ENCODE measurements at places on chromosomes 16 and 17.

GRCh38 chr16:27462200-27462845, 60.3 kb downstream of the IL21R start:
- DNase-seq, result no peak

DNA sequence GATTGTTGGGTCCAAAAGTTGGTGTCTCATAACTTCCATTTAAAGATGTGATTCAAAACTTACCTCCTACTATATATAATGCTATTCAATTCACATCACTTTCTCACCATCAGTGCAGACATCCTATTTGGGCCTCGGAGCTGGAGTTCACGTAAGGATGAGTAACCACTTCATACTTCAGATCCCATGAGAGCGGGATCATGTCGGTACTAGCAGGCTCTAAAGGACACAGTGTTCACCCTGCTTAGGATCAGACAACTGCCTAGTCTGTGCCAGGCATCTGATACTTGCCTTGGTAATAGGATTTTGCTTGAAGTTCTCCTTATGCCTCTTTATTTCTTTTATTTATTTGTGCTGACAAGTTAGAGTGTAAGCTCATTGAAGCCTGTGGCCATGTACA, 39.5 kb downstream of the RBFOX1 start:
- DNase-seq, result no peak

DNA sequence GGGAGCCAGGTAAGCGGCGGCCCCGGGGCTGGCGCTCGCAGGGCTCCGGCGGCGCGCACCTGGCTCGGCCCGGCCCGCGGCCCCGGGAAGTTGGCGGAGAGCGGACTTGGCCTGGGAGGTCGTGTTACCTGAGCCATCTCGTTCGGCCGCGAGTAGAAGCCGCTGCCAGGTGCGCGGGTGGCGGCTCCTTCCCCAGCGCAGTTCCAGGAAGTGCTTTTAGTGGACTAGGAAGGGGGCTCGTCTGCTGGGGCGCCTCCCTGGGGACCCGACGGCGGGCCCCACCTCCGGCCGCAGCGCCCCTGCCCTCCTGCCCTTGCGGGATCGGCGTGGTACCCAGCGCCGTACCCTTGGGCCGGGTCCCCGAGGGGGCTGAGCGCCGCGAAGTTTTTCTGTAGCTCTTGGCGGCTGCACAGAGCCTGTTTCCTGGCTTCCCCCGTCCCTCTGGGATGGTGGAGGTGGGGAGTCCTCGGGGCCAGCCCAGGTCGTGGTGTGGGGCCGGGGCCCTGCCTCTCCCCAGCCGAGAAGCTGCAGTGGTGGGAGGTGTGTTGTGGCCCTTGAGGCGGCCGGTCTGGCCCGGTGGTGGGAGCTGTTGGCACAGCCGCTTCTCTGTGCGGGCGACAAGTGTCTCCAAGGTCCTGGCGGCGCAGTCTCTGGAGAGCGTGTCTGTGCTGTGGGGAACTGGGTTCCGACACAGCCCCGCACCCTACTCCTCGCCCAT, 96.9 kb downstream of the RAB11FIP4 start:
- peak; percentile 52 for DNase-seq

DNA sequence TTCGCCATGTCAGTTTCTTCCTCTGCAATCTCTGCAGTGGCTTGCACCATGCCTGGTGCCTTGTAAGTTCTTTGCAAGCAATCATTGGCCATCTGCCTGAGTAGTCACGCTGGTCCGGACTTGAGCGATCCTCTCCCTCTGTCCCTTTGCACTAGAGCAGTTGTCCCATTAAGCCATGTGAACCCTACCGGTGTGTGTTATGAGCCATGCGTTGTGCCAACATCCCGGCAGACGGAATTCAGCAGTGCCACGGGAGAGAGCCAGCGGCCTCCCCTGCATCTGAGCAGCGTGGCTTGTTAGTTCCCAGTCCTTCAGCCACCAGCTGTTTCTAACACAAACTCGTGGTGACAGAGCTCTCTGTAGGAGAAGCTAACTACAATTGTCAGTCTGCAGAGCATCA, 275.1 kb upstream of the HSBP1 start:
- no peak for DNase-seq

DNA sequence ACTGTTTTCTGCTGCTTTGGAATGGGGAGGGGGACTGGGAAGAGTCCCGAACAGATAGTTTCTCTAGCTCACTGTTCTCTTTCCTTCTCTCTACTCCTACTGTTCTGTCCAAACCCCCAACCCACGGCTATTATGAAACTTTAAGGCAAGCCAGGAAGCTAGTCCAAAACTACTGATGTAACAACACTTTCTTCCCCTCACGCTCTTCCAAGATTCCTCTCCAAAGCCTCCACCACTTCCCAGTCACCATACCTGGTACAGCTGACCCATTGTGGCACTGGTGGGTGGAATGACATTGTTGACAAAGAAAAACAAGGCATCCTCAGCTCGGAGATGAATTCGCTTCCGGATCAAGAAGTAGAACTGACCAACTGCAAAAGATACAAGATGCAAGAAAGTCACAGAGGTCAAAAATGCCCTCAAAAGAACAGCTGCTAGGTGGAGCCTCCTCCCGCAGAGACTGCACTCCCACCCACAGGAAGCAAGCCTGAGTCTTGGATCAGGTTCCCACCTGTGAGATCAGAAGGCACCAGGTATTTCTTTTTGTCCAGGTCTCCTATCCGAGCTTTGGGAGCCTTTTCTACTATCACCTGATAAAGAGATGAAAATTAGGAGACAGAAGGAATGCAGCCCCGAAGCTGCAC, 1.0 kb downstream of the GABARAP start:
- DNase-seq, result no peak

GRCh38 chr16:17571499-17572093, 100.8 kb upstream of the XYLT1 start:
- no peak for DNase-seq
